ENCODE measurements at places on chromosomes 7 and 10.

- DNase-seq = no peak
Measured at GRCh38 chr7:148580446-148580845, 10.1 kb upstream of the C7orf33 start.

DNA sequence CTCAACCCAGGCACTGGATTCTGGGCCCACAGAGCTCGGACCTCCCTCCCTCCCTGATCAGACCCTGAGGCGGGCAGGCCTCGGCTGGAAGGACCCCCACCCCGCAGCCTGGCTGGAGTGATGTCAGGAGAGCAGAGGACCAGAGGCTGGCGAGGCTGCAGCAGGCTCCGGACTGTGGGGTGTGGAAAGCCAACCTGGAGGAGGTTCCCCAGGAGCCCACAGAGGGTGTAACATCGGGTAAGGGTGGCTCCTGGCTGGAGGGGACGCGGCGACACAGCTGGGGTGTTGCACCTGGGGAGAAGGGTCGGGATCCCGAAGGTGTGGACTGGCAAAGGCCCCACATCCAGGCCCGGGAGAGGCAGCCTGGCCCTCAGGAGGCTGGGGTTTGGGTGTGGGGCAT, 8.9 kb upstream of the MICALL2 start:
- no peak for DNase-seq

- DNase-seq = no peak
Measured at GRCh38 chr10:85193796-85194195, 865.4 kb downstream of the CCSER2 start.

DNA sequence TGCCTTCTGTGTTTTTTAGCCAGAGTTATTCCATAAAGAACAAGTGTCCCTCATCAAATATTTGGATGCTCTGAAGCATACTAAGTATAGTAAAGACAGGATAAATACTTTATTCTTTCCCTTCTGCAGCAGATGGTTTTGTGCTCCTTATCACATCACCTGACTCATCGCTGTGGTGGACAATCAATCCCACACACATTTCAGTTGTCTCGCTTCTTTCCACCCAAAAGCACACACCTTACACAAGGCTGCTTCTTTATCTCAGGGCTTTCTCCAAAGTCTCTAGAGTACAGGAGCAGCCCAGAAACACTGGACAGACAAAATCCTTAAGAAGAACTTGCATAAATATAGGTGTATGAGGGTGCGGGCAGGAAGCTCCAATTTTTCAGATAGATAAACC, 43.4 kb downstream of the IGF2BP3 start:
- no peak for DNase-seq

DNA sequence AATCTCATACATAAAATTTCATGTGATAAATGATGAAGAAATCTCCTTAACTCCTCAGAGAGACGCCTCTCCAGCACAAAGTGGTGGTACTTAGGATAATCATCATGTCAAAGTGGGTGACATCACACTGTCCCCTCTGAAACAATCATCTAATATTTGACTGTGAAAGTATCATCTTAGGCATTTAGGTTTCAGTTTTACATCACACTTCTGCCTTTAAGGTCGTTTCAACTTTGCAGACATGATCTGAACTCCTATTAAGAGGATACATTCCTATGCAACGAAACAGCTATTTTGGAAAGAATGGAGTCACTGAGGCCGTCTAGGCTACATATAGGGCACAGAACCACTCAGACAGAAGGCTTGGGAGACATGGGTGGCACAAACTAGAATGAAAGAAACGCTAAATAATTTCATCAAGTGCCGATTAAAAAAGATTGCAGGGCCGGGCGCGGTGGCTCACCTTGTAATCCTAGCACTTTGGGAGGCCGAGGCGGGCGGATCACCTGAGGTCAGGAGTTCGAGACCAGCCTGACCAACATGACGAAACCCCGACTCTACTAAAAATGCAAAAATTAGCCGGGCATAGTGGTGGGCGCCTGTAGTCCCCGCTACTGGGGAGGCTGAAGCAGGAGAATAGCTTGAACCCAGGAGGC, 2.0 kb downstream of the VOPP1 start:
- no peak for DNase-seq

- no peak for DNase-seq
Measured at GRCh38 chr10:33402220-33403073, 68.0 kb upstream of the NRP1 start.

DNA sequence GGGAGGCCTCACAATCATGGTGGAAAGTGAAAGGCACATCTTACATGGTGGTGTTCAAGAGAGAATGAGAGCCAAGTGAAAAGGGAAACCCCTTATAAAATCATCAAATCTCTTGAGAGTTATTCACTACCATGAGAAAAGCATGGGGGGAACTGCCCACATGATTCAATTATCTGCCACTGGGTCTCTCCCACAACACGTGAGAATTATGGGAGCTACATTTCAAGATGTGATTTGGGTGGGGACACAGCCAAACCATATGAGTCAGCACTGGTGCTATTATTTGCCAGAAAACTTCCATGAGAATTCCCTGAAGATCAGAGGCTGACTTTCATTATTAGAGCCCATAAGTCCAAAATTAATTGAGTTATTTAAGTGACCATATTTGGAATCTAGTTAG, 1001.2 kb upstream of the POT1 start:
- no peak for DNase-seq

GRCh38 chr7:30177186-30177585, 42.4 kb downstream of the MTURN start:
- no peak for DNase-seq

DNA sequence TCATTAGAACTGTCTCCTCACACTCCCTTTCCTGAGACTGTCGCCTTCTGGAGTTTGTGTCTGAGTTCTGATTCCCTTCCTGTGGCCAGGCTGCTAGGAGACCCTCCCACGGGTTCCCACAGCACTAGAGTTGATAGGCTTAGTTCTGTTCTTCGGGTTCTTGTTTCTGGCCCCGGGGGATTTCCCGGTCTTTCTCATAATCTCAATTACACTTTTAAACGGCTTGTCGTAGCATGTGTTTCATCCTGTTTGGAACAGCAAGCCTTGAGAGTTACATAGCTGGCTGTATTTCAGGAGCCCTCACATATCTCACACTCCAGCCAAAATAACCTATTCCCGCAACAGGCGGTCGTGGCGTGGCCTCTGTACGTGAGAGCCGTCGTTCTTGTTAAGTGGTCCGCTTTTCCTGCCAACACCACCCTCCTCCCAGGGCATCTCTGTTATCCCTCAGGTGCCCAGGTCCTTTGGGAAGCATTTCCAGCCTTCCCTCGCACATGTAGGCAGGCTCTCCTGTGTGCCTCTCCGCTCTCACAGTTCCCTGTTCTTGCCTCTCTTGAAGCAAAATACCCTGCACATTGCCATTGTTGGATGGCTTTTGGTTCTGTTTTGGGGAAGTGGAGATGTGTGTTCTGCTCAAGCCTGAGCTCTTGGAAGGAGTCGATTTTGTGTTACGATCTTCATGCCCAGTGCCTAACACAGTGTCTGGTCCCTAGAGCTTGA, 46.0 kb downstream of the CDC123 start:
- DNase-seq = peak; percentile 7

DNA sequence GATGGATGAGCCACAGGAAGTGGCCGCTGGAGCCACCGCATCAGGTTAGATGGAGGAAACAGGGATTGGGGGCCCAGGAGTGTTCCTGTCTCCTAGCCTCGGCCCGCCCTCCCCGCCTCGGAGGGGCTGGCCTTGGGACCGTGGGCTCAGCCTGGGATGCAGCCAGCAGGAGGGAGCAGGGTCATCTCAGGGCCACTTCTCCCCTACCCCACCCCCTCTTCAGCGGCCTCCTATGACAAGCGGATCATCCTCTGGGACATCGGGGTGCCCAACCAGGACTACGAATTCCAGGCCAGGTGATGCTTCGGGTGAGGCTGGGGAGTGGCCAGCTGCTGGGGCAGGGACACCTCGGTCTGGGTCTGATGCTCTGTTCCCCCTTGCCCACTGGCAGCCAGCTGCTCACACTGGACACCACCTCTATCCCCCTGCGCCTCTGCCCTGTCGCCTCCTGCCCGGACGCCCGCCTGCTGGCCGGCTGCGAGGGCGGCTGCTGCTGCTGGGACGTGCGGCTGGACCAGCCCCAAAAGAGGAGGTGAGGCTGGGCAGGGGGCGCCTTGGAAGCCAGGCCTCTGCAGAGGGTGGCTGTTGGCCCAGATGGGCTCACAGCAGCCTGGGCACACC, 4.7 kb downstream of the LRWD1 start:
- no peak for DNase-seq

DNA sequence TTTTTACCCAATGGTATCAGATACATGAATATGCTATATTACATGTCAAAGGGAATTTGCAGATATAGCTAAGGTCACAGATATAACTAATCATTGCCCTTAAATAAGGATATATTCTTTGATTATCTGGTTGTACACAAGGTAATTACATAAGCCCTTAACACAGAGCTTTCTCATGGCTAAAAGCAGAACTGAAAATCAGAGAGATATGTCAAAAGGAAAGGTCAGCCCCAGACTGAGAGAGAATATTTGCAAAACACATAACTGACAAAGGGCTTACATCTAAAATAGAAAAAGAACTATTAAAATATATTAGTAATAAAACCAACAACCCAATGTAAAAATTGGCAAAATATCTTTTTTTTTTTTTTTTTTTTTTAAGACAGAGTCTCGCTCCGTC, 1029.5 kb upstream of the LRRN3 start:
- DNase-seq = no peak

DNA sequence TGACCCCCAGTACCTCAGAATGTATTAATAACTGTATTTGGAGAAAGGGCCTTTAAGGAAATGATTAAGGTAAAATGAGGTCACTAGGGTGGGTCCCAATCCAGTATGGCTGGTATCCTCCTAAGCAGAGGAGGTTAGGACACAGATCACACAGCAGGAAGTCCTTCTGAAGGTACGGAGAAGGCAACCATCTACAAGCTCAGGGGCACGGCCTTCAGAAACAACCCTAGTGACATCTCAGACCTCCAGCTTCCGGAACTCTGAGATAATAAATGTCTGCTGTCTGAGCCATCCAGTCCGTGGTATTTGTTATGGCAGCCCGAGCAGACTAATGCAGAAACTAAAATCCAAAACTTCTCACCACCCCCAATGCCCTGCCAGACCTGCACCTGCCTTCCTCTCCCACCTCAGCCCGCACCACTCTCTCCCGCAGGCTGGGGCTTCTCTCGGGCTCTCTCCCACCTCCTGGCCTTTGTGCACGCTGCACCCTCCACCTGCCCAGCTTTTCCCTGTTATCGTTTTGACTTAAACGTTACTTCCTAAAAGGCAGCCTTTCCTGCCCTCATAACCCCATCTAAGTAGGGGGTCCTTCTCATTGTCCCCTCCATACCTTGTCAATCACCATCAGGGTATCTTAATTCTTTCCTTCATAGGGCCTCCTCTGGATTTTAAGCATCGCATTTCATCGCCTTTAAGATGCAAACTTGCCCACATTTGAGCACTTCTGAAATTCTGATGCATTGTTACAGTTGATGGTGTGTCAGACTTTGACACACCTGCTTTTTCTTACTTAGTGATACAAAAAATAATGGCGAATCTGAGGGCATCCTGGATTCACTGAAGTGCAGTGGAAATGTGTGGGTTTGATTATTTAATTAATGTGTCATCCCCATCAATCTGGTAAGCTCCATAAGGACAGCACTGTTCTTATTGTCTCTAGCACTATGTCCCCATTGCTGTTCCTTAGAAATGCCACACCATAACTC, 32.2 kb upstream of the AQP1 start:
- DNase-seq = no peak

GRCh38 chr10:60905580-60905979, 38.4 kb downstream of the RHOBTB1 start:
- no peak for DNase-seq
